ENCODE measurements at places on chromosomes 6 and 20.

DNA sequence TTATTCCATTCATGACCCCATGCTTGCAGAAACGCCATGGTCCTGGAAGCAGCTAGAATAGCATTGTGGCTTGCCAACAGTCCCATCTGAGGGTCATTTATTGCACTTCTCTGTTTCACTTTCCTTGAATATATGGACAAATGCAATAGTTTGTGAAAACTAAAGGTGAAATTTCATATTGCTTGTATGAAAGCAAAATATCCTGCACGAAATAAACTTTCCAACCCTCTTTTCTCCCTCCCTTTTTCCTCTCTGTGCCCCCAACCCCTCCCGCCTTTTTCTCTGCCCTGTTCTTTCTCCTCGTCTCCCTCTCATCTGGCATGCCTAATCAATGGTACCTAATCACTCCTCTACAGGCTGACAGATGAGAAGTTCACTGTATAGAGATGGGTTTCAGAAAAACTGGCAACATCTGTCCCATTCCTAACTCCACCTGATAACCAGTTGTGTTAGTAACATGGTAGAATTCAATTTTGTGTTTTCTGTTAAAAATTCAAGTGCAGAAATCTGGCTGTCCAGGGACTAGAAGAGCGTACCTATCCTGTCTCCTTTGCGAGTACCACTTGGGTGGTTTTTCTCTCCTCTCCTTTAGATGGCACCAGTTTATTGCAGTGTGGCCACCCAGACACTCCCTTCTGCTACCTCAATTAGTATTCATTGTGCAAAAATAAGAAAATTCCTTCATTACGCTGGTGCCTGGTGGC lies 198.6 kb downstream of the FOXA2 start:
- DNase-seq: no peak

GRCh38 chr6:31713465-31713864 lies 1.7 kb upstream of the LY6G6D start:
- no peak for DNase-seq

DNA sequence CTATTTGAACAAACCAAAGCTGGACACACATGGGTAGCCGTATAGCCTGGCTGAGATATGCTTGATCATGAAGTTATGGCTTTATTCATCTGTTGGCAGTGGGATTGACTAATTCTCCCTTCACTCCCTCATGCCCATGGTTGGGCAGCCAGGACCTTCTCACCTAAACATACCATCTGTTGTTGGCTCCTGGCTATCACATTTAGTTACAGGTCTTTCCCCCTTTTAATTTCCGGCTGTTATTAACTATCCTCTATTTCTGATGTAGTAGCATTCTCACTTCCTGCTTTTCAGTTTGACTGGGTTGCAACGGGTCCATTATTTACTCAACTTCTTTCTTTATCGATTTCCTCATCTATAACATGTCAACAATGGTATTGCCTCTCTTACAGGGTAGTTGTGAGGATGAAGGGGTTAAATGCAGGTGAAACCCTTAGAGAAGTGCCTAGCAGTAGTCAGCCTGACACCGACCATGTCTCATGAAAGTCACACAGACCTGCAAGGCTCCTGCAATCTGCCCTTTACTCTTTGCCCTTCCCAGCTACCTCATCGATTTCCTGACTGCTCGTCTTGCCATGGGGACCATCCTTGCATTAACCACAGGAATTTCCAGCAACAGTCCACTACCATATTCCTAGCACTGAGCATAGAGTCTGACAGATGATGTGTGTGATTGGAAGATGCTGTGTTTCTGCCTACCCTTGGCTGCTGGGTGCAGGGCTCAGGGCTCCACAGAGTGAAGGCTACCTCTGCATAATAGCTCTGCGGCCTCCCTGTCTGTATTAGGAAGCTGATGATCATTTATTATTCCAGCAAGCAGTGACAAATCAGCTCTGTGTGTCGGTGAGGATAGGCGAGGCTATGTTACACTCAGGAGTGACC lies 42.2 kb downstream of the PPP1R14C start:
- no peak for DNase-seq

GRCh38 chr6:72709431-72709830 lies 87.6 kb downstream of the KCNQ5 start:
- DNase-seq: no peak

DNA sequence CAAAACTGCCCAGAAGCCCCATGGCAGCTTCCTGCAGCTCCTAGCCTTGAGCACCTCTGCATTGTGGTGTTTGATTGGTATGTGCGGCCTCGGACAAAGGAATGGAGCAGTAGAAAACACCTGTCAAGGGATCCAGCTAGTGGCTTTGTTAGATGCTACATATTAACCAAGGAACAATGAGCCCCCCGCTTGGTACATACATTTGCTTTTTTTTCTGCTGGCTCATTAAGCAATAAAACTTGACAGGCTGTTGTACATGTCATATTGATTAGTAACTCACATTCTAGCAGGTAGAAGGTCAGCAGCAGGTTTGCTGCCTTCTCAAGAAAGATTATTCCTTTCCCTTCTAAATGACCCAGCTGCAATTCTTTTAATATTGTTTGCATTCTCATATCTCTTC lies 937 bp downstream of the SPACA1 start:
- no peak for DNase-seq
